NCI-H146 (cell line): ENCODE measurements at places on chromosomes 12 and 14.

- DNase-seq = no peak
Measured at GRCh38 chr14:68036202-68036601, 216.6 kb downstream of the RAD51B start.

DNA sequence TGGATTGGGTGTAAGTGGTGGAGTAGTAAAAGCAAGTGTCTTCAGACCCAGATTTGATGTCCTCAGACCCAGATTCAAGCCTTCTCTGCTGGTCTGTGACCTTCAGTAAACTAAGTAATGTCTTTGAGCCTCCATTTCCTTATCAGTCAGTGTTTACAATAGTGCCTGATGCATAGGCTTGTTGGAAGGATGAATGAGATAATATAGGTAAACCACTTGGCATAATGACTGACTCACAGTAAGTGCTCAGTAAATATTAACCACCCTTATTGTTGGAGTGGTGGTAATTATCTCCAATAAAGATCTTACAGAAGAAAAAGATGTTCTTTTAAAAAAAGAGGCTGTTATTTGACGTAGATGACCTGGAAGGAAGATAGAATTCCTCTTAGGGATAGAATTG, 86.2 kb downstream of the IGF1 start:
- peak; percentile 21 for DNase-seq

- DNase-seq = no peak
Measured at GRCh38 chr14:100405760-100406455, 82.8 kb downstream of the SLC25A47 start.

- no peak for DNase-seq
Measured at GRCh38 chr12:41943671-41944070, 201.0 kb downstream of the GXYLT1 start.

GRCh38 chr12:57754411-57755193, at the start of gene MARCHF9:
TSS of gene MARCHF9 (plus strand) at chr12:57755103. CDS start at chr12:57755529, 426 bp downstream.
- DNase-seq = peak; percentile 94

DNA sequence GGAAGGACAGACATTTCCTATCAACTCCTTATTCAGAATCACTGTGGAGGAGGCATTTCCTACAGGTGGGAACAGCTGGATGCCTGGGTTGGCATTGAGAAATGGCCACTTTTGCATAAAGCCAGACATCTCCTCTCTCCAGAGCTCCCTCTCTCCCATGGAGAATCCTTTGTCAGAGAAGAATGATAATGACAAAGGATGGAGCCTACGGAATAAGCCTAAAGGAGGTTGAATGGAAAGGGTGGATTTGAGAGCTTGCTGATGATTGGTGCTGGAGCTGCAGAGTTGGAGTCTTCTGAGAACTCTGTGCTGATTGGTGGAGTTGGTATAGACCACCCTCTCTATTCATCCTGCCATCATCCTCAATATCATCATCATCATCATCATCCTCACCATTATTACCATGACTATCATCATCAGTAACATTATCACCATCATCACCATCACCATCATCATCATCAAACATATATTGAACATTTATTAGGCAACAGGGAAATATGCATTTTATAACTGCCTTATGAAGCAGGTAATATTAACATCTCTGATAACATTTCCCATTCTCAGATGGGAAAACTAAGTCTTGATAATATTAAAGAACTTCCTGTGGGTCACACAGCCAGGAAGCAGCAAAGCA, 89.2 kb upstream of the HSPB8 start:
- peak; percentile 86 for DNase-seq

GRCh38 chr12:94191023-94191422, 42.6 kb downstream of the PLXNC1 start:
- DNase-seq = no peak

DNA sequence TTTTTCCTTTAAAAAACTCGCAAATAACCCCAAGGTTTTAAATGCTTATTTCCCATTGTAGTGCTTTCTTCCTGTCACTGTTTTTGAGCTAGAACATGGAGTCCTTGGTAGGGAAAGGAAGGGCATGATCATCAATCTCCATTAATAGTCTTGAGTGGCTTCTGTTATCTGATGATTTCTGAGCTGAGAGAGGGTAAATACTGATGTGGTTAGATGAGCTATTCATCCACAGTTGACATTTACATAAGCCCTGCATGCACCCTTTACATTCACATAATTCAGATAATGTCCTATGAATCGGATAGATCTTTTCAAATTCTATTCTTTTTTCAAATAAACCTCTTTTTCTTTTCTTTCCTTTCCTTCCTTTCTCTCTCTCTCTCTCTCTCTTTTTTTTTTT, 81.4 kb downstream of the NTN4 start:
- DNase-seq = no peak

DNA sequence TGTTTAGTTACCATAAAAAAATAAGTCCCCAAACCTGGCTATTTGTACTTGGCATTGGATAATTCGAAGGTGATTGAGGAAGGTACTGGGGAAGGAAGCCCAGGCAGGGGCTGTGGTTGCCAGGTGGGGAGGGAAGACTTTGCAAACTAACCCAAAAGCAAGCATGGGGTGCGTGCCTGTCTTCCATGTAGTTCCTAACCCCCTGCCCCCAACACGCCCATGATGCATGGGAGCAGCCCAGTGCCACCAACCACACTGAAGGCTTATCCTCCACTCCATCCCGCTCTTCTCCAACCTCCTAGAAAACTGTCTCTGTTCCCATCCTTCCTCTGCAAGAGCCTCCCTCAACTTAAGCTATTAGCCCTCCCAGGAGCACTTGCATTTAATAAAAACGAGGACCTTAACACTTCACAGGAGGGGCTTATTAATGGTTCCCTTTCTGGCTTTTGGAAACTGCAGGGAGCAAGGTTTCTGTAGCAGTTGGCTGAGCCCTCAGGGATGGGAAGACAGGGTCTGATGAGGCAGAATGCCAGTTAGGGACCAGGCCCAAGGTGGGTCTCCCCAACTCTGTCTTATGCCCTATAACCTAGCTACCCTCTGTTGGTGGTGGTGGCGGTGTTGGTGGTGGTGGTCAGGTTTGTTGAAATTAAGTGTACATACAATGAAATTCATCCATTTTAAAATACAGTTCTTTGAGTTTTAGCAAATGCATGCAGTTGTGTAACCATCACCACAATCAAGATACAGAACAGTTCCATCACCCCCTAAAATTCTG, 96.0 kb downstream of the ZFP36L1 start:
- no peak for DNase-seq

- no peak for DNase-seq
Measured at GRCh38 chr12:130552483-130552996, 163.6 kb downstream of the RIMBP2 start.

DNA sequence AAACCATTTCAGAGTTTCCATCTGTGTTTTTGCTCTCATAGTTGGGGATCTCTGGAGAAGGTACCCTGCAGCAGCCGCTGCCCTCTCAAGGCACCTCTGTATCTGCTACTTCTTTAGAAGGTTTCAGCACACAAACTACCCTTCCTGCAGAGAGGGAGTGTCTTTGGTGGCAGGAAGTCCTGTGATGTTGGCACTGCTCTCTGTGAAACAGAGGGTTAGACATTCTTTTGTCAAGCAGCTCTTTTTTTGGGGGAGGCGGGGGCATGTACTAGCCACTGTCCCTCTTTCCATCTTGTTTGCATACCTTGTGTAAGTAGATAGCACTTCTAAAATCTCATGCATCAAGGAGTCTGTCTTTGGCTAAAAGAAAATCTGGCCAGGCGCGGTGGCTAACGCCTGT, 352.6 kb downstream of the BMP4 start:
- no peak for DNase-seq
